A673 (cell line): ENCODE measurements at places on chromosomes 11 and 22.
A peak's percentile ranks its signal among the peaks of the same experiment; 100 is the strongest.

DNA sequence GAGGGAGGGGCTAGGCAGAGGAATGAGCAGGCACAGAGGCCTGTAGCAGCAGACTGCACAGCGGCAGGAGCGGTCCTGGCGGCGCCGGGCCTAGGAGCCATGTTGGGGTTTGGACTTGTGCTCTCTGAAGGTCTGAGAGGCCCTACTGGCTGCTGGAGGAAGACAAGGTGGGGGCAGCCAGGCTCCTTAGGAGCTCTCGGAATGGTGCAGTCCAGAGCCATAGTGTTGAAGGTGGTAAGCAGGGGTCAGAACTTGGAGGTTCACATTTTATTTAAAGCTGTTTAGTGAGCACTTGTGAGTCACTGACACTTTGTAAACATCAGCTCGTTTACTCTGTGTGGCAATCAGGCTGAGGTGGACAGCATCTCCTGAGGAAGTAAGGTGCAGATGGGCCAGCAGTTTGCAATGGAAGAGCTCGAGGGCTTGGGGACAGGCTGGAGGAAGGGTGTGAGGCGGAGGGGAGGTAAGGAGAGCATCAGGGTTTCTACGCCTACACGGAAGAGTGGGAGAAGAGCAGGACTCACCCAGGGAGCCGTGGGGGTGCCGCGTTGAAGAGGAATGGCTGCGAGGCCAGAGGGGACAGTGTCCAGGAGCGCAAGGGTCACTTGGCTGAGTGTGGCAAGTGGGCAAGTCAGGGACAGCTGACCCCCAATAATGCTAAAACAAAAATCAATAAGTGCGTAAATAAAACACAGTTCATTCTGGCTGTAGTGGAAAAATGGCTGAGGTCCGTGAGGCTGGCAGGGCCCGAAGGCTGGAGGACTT lies 10.0 kb upstream of the TMEM191C start:
- no peak for DNase-seq

DNA sequence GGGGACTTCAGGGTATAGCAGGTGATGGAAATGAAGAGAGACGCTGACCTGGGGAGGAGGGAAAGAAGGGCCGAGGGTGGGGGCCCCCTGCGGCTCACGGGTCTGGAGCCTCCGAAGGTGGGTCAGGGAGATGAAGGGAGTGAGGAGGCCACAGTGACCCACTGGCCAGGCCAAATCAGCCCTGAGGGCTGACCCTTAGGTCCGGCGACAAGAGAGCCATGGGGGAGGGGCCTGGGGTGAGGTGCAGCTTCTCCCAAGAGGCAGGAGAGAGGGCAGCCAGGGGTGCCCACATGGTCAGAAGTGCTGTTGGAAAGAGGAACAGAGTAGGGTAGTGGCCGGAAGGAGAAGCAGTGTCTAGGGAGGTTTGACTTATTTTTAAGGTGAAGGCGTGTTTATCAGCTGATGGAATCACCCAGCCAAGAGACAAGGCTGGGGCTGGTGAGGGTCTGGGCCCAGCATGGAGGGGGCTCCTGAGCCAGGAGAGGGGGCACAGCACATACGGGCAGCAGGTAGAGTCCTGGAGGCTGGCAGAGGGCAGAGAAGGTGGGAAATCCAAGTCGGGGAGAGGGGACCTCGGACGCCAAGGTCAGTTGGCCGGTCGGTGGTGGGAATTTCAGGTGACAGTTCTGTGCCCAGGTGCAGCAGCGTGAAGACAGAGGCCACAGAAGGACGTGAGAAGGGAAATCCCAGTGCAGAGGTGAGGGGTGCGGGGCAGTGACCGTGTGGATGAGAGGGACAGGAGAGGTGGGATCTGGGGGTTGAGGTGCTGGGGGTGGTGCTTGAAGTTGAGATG lies 49.0 kb downstream of the LINC01488 start:
- DNase-seq, result no peak

- peak; percentile 84 for DNase-seq
Measured at GRCh38 chr11:62108017-62108750, 15.6 kb upstream of the INCENP start.

DNA sequence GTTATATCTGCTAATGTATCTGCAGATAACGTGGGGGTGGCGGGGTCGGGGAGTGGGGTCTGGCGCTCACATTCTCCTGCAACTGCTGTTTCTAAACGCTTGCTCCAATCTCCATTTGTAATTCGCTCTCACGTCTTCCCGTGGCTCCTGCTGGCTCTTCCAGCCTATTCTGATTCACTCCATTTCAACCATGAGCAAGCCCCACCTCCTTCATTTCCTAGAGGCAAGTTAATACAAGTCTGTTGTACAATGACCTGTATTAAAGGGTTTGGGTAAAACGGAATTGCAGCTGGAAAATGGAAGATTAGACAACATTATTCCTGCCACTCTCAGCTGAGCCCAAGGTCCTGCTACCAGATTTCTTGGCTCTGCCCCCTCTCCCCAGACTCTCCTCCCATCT lies 132.3 kb downstream of the CSNK2A3 start:
- no peak for DNase-seq

- peak; percentile 56 for DNase-seq
Measured at GRCh38 chr11:78646564-78647185, 72.0 kb upstream of the NARS2 start.

- DNase-seq, result no peak
Measured at GRCh38 chr22:19824926-19825339, 29.7 kb downstream of the GNB1L start.

GRCh38 chr22:42473484-42474193 lies 41.4 kb upstream of the NFAM1 start:
- peak; percentile 80 for DNase-seq

- DNase-seq, result no peak
Measured at GRCh38 chr11:102676084-102676483, 29.5 kb downstream of the MMP27 start.

- no peak for DNase-seq
Measured at GRCh38 chr11:36865846-36866245, 267.8 kb upstream of the RAG2 start.
